Muscle of back (tissue), 13 donors: ENCODE measurements at places on chromosomes 4 and X. TPM values are rescaled to one million over a fixed set of nuclear protein-coding genes. Genes with fewer than 3 reads are reported as not detected.

Gene SPANXA2
- polyA plus RNA-seq: not detected

- peak; percentile 69 for DNase-seq
These were observed 14.3 kb downstream of the ANTXR2 start for GRCh38 chr4:80058740-80059139.

- no peak for DNase-seq
These were observed 427.9 kb upstream of the SPANXN1 start for GRCh38 chrX:144819406-144819805.

DNA sequence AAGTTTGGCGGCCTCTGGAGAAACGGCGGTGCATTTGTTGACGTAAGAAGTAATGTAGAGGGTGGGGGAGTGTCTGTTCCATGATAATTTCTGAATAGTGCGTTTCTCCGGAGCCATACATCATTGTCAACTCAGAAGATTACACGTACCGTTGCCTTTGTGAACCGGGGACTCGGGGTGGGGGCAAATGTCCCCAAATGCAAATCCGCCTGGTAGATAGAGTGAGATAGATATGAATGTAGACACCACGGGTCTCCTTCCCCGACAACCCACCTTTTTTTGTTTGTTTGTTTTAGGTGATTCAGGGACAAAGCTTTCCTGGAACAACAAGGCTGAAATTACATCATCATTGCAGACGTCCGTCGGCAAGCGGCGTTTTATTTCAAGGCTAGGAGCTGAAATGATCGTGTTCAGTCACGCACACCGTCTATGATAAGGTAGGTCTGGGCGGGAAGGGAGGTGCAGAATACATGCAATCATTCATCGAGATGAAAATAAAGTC lies 96.0 kb upstream of the PPP2R3B start:
- no peak for DNase-seq

Gene FAT4
- polyA plus RNA-seq: 17.3 TPM

DNA sequence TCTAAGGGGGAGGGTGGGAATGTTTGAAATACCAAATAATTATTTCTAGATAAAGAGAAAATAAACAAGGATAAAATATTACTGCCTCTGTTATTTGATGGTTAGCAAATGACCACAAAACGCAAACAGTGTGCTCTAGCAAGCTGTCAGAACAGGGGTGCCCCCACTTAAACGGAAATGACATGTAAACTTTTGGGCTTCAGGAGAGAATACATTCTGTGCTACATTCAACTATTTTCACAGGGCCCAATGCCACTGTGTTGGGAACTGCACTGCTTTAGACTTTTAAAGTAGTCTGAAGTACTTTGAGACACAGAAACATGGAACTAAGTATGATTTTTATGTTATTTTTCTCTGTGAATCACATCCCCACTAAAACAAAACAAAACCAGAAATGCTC lies 14.1 kb downstream of the CD40LG start:
- no peak for DNase-seq

DNA sequence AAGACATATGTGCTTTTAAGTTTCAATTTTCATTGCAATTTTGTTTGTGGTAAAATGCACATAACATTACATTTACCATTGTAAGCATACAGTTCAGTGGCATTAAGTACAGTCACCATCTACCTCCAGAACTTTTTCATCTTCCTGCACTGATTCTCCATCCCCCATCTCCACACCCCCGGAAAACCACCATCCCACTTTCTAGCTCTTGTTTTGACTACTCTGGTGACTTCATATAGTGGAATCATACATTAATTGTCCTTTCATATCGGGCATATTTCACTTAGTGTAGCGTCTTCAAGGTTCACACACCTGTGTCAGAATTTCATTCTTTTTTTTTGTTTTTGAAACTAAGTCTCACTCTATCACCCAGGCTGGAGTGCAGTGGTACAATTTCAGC lies 143.5 kb downstream of the GPR143 start:
- DNase-seq: no peak

DNA sequence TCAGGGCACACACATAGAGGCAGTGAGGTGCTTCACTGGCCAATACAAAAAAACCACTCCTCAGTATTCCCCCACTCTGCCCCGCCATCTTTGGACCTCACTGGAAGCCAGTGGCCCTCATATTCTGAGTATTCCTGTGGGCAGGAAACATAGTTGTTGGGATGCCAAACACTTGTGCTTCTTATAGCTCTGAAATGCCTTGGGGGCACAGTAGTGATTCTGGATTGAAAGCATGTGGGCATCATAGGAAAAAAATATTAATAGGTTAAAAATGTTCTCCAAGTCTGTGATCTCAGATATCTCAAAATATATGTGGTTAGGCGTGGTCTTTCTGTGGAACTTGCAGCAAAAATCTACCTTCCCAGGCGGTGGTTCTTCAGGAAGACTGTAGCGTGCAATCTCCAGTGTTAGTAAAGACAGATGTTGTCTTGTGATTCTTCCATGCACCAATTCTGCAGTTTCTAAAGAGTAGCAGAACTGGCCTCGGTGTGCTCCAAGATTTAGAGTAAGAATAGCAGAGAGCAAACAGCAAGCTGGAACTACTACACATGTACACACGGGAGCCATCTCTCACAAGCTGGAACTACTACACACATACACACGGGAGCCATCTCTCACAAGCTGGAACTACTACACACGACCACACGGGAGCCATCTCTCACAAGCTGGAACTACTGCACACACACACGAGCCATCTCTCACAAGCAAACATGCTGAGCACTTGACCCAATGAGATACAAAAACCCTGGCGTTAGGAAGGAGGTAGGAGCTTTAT lies 8.0 kb upstream of the TENM3 start:
- DNase-seq: peak; percentile 69

DNA sequence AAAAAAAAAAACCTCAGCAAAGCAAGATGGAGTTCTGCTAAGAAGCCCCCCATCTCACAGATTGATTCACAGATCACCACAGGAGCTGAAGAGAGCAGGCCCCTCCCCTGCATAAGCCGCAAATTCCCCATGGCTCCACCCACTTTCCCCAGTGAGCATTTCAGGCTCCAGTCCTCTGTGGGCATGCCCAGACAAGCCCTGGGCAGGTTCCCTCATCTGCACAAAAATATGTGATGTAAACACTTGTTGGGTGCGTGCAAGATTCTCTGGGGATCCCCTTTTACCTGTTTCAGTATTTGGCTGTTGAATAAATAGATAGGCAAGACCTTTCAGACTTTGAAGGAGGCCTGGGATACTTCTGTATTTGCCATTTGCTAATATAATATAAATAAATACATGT lies 514.3 kb downstream of the PCDH7 start:
- DNase-seq: no peak
